AG04450 (cell line): ENCODE measurements at places on chromosomes 11 and 22.

GRCh38 chr11:117959438-117960149 is 26.6 kb upstream of the IL10RA start:
- DNase-seq, result no peak

DNA sequence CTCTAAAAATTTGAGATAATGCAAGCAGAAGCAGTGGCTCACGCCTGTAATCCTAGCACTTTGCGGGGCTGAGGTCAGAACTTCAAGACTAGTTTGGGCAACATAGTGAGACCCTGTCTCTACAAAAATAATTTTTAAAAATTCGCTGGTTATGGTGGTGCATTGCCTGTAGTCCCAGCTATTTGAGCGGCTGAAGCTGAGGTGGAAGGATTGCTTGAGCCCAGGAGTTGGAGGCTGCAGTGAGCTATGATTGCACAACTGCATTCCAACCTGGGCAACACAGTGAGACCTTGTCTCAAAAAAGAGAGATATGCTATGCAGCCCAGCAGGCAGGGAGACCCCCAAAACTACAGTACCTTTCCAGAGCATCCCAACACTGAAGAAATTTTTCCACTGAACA is 2.3 kb downstream of the CTSC start:
- no peak for DNase-seq

GRCh38 chr22:31631436-31631835 is 30.6 kb downstream of the PISD start:
- DNase-seq, result no peak

- no peak for DNase-seq
Measured at GRCh38 chr11:134741453-134742223, 329.6 kb upstream of the B3GAT1 start.

DNA sequence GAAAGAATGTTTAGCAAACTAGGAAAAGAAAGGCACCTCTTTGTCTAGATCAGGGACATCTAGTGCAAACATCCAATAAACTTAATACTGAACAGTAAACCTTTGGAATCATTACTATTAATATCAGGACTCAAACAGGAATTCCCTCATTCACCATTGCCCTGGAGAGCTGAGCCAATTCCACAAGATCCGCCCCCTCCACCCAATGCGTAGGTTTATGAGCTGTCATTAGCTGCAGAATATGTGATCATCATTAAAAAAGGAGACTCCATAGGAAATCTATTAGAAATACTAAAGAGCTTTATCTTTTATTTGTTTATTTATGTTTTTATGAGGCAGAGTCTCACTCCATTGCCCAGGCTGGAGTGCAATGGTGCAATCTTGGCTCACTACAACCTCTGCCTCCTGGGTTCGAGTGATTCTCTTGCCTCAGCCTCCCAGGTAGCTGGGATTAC is 5.5 kb downstream of the IL17REL start:
- no peak for DNase-seq

- DNase-seq, result no peak
Measured at GRCh38 chr22:42357221-42357620, 75.0 kb downstream of the NFAM1 start.

DNA sequence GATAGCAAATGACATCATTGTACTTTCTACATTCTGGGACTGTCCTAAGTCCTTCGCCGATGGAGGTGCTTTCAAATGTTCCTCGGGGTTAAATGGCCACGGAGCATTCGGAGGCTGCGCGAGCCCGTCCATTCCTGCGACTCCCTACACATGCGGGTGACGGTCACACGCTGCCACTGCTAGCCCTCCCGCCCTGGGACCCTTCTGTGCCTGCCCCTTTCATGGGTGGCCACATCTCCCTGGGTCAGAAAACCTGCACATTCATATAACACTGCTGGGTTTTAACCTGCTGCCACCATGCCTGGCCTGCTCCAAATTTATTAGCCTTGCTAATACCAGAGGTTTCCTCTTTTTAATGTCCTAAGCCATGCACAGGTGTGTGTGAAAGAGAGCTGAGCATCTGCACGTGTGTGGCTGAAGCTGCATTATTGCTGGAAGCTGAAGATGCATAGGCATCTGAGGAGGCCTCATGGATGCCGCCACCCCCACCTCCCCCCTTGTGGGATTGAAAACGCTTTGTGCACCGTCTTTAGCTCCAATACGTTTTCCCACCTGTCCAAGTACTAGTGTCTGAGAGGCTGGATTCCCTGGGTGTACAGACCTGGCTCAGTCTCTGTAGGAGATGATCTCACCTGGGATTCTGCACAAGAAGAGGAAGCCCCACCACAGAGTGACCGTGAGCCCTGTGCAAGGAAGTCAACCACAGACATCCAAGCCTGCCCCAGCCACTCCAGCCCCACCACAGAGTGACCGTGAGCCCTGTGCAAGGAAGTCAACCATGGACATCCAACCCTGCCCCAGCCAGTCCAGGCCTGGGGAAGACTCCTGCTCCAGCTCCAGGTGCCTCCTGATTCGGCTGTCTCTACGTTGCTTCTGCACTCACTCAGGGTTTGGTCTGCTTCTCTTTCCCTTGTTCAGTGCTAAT is 626.4 kb downstream of the BRD1 start:
- no peak for DNase-seq

- DNase-seq, result no peak
Measured at GRCh38 chr11:62627713-62628112, 5.9 kb upstream of the B3GAT3 start.

GRCh38 chr22:39128508-39128907 is 24.0 kb downstream of the CBX7 start:
- DNase-seq, result no peak

- DNase-seq, result no peak
Measured at GRCh38 chr22:46801331-46801811, 38.9 kb downstream of the TBC1D22A start.
